ENCODE measurements at places on chromosomes 13 and 19.

GRCh38 chr19:38506375-38506722 lies 72.9 kb downstream of the RYR1 start:
- no peak for DNase-seq

DNA sequence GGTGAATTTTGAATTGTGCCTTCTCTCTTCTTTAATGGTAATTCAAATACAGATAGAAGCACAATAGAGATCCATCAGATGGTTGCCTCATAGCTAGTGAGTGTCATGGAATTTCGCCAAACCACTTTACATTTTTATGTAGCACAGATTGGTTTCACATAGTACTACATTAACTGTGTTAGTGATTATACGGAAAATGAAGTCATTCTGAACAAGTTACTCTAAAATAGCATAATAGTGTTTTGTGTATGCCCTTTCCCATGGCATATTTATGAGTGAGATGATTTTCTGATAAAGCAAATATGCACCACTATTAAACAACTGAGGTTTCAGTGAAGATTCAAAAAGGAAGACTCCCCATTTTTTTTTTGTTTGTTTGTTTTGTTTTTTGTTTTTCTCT lies 1623.5 kb downstream of the PCDH9 start:
- DNase-seq, result no peak

DNA sequence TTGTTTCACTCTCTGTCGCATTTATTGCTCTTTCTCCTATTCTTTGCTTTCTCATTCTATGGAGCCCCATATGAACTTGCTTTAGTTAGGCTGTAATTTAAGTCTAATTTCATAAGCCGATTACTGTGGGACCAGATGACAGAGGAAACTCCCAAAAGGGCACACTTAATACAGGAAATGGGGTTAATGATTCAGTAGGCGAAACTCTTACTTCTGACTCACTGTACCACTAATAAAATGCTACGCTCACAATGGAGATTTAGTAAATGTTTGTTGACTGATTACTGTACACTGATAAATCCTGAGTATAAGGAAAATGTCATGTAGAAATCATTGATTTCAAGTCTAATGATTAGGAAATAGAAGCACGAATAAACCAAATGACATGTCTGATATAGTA lies 276.4 kb downstream of the KLF5 start:
- DNase-seq, result no peak

DNA sequence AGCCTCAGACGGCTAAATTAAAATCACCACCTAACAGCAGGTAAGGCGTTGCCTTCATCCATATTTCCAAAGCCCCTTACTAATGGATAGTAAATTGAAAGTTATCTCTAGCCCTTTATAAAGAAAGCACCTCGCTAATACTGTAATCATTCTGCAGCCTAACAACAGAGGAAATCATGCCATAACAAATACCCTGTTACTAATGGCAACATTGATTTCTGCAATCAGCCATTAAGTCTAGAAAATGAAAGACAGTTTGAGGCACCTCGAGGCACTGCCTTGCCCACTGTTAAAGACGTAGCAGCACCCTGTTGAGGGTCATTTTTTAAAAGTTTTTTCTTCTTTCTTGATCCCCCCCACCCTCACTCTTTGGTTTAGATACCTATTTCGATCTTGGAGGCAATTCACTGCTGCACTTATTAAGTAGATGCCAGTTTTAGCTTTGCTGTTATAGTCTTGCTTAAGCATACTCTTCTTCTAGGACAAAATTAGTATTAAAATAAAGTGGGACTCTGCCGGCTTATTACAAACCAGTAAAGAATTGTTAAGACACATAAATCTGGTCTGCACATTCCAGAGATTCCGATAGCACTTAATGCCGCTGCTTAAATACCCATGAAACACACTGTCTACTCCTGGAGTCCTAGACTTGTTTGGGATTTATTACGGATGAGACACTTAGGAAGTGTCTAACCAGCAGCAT lies 74.8 kb downstream of the ZNF536 start:
- DNase-seq, result no peak

- DNase-seq, result no peak
Observed at GRCh38 chr13:107730813-107731212, 484.5 kb downstream of the LIG4 start.

GRCh38 chr19:20397292-20397691 lies 168.3 kb downstream of the ZNF737 start:
- no peak for DNase-seq

GRCh38 chr13:51797664-51798488 lies 6.1 kb downstream of the DHRS12 start:
- peak; percentile 88 for DNase-seq

Measured in NCI-H2171 (cell line).